ENCODE measurements at places on chromosomes 2 and 18. TPM values are rescaled to one million over a fixed set of nuclear protein-coding genes. Genes with fewer than 3 reads are reported as not detected.

The NEDD4L gene
- 7.4 TPM for total RNA-seq

The SPATA3 gene
- not detected for total RNA-seq

The ADD2 gene
- not detected for total RNA-seq

The IL36RN gene
- not detected for total RNA-seq

The CCDC74B gene
- total RNA-seq, result 4.8 TPM

The GALNT3 gene
- total RNA-seq, result 5.4 TPM

The HAUS1 gene
- total RNA-seq, result 57.3 TPM

The CPLX4 gene
- total RNA-seq, result not detected

The NPHP1 gene
- total RNA-seq, result 5.0 TPM

The RFTN2 gene
- total RNA-seq, result 5.9 TPM

The DHRS9 gene
- total RNA-seq, result 0.09 TPM

The UPP2 gene
- not detected for total RNA-seq

The MAP3K20 gene
- total RNA-seq, result 70.0 TPM

The C1GALT1C1L gene
- total RNA-seq, result 0.74 TPM

The PLCD4 gene
- 0.59 TPM for total RNA-seq

The KCNJ13 gene
- 0.14 TPM for total RNA-seq

The LINC00305 gene
- total RNA-seq, result not detected

The UCN gene
- 0.30 TPM for total RNA-seq

The GRB14 gene
- 0.30 TPM for total RNA-seq

The IL18R1 gene
- total RNA-seq, result 0.30 TPM

The REG3G gene
- not detected for total RNA-seq

The OR6B2 gene
- total RNA-seq, result not detected

The PER2 gene
- 1.5 TPM for total RNA-seq

The FABP1 gene
- not detected for total RNA-seq
